Amniotic stem cell (primary cell): ENCODE measurements at places on chromosomes 3 and 15.

- DNase-seq = no peak
These were observed 20.6 kb downstream of the FAN1 start for GRCh38 chr15:30924353-30924752.

GRCh38 chr15:51067510-51067909, 27.2 kb downstream of the TNFAIP8L3 start:
- DNase-seq = no peak

DNA sequence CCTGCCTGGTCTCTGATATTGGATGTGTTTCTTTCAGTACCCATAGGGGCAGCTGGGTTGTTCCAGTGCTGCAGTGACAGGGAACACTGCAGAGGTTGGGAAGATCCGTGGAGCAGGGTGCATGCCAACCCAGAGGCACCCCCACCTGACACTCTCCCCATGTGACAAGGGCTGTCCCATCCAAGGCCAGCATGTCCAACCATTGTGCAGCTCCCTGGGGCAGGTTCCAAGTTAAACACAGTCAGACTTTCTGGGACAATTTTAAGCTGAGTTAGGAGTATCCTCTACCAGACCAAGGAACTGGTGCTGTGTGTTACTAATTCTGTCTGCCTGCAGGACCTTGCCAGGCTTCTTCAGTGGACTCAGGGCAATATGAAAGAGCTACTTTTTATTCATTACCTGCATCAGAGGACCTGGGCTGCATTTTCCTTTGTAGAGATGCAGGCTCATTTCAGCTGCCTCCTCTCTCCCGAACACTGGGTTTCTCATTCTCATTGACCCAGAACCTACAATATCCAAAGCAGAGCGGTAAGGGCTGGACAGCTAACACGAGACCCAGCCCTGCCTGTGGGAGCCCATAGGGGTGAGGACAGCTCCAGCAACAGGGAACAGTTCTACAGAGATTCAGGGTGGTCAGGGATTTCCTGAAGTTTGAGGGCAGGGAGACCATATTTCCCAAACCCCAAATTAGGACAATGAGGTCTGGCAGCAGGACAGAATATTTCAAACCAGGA, 72.7 kb downstream of the SPSB4 start:
- no peak for DNase-seq

DNA sequence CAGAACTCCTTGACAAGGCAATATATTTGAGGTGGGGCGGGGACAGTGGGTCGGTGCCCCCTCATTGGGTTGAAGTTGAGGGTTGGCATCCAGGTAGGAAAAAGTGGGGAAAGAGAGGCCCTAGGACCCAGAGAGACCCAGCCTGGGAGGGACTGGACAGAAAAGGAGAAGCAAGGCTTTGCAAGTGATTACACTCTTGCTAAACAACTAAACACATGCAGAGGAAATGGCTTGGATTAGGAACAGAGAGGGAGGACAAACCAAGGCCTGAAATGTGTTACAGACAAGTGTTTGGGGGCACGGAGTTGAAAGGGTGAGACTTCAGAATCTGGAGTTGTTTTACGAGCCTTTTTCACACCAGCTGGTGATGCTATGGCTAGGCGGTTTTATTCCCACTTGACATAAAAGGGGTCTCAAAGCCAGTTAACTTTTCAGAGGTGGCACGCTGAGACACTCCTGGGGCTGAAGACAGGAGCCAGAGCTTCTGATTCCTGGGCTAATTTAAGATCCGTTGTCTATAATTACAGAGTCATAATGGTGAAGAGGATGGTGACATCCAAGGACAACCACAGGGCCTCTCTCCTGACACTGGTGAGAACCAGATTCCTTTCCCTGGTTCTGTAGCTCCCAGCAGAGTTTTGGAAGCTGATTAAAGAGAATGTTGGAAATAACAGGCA, 7.7 kb upstream of the KCTD6 start:
- DNase-seq = no peak

DNA sequence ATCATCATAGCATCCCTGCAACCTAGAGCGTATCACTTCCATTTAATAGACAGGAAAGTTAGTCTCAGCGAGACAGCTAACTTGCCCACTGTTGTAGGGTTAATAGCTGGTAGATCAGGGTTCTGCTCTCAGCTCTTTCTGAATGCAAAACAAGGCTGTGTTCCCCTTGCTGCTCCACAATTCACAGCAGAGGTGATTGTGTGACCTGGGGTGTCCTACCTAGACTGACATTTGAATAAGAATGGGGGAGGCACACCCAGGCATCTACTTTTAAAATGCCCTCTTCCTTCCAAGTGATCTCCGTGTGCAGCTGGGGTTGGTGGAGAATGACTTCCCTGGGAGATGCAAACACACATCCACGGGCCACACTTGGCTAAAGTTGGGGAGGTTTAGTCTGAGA, 43.0 kb upstream of the CACNA2D3 start:
- DNase-seq = no peak

- DNase-seq = no peak
These were observed 204.7 kb upstream of the GAP43 start for GRCh38 chr3:115418583-115418982.

DNA sequence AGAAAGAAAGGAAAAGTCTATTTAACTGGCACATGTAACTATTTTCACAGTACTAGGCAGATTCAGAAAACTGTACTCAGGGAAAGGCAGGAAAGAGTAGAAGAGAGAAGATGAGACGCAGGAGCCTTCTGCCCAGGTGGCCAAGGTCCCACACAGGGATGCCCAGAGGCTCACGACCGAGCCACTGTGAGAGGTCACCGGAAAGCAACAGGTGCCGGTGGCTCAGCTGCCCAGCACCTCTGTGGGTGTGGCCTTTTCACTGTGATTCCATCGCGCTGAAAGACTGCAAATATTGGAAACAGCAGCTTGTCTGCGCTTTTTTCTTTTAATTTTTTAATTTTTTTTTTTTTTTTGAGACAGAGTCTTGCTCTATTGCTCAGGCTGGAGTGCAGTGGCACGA, 226.8 kb downstream of the OCA2 start:
- DNase-seq = no peak

- no peak for DNase-seq
These were observed 1.5 kb upstream of the SNX22 start for GRCh38 chr15:64149893-64150578.

- DNase-seq = no peak
These were observed 52.8 kb downstream of the ETFA start for GRCh38 chr15:76258460-76258859.

DNA sequence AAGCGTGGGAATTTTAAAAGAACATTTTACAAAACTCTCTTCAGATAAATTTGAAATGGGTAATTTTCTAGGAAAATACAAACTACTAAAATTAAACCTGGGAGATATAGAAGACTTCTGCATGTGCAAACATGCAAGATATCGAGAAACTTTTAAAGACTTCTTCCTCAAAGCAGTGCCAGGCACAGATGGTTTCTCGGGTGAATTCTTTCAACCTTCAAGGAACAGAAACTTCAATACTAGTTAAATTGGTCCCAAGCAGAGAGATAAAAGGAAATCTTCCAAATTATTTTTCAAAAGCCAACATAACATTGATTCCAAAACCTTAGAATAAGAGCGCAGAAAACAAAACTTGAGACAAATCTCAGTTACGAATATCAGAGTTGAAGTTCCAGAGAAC, 732.7 kb downstream of the PDCD6IP start:
- DNase-seq = no peak

DNA sequence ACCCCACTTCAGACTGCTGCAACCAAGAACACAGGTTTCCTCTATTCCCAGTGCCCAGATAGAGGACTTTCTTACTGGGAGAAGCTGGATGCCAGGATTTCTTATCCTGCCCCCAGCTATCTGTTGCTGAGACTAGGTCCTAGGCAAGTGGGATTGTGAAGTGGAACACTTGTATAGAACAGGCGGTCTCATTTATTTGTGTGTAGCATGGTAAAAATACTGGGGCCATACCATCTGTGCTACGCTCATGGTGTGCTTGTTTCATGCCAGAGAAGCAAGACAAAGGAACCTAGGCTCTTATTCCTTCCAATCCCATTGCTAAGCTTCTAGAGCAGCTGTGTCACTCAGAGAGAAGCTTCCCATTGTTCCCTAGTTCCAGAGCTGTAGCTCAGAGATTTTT, 191.5 kb upstream of the EPHA6 start:
- no peak for DNase-seq

GRCh38 chr3:174466471-174467054, 392.6 kb upstream of the NAALADL2 start:
- no peak for DNase-seq

DNA sequence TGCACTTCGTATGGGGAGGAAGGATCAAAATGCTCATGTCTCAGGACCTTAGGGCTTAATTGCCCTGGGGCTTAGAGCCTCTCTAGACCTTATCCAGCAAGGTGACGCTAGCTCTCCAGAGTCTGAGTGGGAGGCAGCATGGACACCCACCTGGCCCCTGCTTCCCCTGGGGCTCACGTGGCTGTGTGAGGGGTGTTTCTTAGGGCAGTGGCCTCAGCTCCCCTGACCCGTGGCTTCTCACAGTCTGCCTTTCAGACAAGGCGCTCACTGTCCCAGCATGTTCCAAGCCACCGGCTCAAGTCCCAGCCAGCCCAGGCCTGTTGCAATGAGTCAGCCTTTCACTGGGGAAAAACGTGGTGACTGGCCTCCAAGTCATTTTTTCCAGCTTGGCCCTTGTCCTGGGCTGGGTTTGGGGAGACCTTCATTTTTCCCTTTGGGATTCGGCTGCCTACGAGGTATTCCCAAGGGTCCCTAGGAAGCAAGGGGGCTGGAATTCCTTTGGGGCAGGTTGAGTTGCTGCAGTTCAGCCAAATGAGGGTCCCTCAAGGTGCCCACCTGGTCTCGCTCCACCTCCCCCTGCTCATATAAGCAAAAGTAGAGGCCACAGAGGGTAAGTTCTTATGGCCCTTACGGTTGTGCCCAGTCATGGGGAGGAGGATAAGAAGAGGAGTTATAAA, 15.7 kb downstream of the BHLHE40 start:
- peak; percentile 62 for DNase-seq

DNA sequence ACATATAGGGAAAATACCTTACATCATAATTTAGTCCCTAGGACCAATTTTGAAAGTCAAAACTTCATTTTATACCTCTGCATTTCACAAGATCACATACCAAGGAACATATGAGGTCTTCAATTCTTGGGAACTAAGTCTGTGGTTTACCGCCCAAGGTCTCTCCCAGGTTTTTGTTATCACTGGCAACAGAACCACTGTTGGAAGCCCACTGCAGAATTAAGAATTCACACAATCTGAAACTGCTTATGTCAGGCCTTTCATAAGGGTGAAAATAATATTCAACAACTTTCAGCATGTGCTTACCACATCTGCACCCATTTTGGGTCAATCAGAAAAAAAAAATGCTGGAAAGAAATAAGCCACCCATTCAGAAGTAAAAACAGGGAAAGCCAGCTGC, 107.2 kb upstream of the MME start:
- no peak for DNase-seq

DNA sequence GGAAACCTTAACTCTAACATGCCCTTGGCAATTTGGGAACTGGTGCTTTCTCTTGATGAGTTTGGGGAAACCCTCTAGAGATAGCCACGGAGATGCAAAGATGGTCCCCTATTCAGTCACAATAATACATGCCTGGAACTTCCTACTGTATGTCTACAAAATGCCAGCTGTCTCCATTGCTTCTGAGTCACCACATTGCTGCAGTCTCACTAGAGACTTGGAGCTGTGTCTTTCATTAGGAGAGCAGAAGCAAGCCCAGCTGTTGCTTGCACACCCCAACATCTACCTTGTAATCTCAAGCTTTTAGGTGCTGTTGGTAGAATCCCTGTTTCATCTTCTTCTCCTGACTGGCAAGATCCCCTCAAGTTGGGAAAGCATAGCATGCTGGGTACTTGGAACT, 261.0 kb downstream of the ADAMTSL3 start:
- no peak for DNase-seq

- no peak for DNase-seq
These were observed 14.8 kb upstream of the TMOD3 start for GRCh38 chr15:51814606-51815005.

DNA sequence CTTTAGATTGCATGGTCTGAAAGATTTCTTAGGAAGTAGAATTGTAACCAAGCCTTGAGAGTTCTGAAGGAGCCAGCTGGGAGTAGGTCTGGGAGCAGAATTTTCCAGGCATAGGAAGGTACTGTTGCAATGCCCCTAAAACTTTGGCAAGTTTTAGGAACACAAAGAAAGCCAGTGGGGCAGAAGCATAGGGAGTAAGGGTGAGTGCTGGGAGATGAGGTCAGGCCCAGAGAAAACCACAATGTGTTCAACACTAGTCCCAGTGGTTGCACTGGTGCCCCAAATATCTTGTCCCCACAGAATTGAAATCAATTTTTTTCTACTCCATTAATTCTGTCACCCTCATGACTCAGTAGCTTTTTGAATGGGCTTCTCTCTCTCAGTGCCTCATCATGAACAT, 120.7 kb upstream of the GALNT15 start:
- no peak for DNase-seq

DNA sequence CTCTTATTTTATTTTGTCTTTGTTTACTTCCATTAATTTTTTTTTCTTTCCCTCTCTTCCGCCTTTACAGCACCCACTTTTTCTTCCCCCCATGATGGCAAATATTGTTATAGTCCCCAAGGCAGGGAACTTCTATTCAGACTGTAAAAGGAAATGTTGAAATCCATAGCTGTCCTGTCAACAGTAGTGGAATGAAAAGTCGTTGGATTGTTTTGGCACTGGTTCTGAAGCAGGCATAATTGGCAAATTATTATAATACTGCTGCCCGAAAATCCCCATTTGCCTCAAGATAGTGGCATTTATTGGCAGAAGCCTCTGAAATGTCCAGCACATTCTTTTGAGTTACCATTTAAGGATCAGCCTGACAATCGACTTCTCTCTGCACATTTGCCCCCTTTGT, 150.6 kb downstream of the TPRG1 start:
- no peak for DNase-seq

- no peak for DNase-seq
These were observed 2.9 kb upstream of the TM4SF19 start for GRCh38 chr3:196341137-196341536.

DNA sequence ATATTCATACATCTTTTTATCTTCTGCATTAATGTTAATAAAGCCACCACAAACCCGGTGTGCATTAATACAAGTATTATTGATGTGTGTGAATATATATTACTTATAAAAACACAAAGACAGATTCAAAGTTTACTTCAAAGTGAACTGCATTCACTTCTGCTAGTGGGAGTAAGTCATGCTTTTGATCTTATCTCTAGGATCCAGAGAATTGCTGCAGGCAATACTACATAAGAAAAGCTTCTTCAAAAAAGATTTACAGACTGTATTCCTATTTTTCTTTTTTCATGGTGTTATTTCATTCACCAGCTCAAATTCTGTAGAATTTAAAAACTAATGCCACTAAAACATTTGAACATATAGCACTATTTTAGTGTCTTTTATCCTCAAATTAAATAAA, 87.5 kb upstream of the CBLB start:
- no peak for DNase-seq
